DMS 273 treated with DMSO at 0.1 percent for 48 hours (cell line): ENCODE measurements at places on chromosomes 16 and 17.

- no peak for DNase-seq
Measured at GRCh38 chr17:65626451-65626850, 65.0 kb upstream of the AXIN2 start.

- no peak for DNase-seq
Measured at GRCh38 chr17:12866244-12866643, 76.9 kb downstream of the ARHGAP44 start.

DNA sequence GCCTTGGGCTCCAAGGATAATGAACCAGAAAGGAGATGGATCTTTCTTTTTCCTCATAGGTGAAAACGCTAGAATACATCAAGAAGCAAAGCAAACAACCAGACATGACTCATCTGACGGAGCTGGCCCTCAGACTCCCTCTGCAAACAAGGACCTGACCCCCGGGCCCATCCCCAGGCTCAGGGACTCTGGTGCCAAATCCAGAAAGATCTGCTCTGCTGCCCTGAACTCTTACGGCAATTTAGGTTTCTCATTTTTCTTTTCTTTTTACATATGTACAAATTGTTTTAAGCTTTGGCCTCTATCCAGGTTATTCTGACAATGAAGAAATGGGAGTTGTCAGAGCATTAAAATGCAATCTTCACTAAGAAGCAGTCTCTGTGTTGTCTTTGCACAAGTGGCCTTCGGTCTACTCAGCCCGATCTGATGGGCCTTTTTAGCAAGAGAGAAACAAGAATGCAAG lies 17.7 kb downstream of the KNOP1 start:
- no peak for DNase-seq

- no peak for DNase-seq
Measured at GRCh38 chr17:13087802-13088201, 70.0 kb upstream of the ELAC2 start.

DNA sequence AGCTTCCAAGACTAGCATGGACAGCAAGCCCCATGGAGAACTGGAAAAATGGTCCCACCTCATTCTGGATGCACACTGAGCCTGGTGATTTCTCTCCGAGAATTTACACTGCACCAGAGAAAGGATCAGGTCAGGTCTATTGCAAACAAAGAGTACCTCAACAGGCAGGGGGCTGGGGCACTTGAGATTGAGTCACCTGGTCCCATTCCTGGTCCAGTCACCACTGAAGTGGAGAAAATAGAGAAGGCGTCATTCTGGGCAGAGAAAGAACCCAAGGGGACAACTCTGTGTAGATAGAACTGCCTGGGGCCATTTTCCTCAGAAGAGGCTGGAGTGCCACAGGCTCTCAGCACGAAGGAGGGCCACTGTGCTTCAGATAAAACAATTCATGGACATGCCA lies 38.4 kb downstream of the CENPV start:
- DNase-seq, result no peak

DNA sequence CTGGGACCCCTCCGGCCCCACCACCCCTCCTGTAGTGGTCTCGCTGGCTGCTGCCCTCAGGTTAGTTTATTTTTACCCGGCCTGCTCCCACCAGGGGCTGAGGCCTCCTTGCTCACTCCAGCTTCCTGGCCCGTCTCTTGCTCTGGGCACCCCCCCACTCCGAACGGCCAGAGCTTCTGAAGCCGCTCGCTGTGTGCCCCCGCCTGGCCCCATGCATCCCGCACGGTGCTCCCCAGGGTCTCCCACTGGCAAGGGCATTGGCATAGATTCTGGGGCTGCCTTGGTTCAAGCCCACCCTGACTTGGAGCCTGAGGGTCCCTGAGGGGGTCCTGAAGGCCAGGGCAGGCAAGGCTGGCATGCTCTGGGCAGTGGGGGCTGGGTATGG lies 186.4 kb downstream of the SEC14L1 start:
- DNase-seq, result no peak

GRCh38 chr16:86998196-86999001 lies 318.8 kb downstream of the C16orf95 start:
- DNase-seq, result no peak

GRCh38 chr17:8925141-8925540 lies 40.4 kb downstream of the PIK3R5 start:
- DNase-seq, result no peak

GRCh38 chr16:57801098-57801808 lies 1.0 kb downstream of the KIFC3 start:
- no peak for DNase-seq
